ENCODE measurements at places on chromosomes 2 and 18.
A peak's percentile ranks its signal among the peaks of the same experiment; 100 is the strongest.

- DNase-seq = no peak
These were observed 167.3 kb upstream of the HS6ST1 start for GRCh38 chr2:128485761-128486639.

DNA sequence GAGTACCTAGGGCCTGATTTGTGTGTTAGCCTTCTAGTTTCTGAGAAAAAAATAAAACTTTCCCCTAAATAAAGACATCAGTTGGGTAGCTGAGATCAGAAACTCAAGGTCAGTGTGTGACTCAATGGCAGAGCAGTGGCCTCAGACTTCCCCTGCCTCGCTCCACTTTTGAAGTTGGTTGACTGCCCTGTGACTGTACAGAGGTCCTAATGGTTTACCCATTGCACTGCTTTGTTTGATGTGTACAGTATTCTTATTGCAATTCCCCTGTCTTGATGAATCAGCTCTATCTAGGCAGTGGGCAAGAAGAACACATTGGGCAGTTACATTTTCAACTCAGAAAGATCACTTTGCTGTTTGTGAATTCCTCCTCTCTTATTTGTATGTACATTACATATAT lies 315.7 kb downstream of the KCNS3 start:
- DNase-seq = no peak

- no peak for DNase-seq
These were observed 175.3 kb downstream of the RAB3GAP1 start for GRCh38 chr2:135227386-135227785.

DNA sequence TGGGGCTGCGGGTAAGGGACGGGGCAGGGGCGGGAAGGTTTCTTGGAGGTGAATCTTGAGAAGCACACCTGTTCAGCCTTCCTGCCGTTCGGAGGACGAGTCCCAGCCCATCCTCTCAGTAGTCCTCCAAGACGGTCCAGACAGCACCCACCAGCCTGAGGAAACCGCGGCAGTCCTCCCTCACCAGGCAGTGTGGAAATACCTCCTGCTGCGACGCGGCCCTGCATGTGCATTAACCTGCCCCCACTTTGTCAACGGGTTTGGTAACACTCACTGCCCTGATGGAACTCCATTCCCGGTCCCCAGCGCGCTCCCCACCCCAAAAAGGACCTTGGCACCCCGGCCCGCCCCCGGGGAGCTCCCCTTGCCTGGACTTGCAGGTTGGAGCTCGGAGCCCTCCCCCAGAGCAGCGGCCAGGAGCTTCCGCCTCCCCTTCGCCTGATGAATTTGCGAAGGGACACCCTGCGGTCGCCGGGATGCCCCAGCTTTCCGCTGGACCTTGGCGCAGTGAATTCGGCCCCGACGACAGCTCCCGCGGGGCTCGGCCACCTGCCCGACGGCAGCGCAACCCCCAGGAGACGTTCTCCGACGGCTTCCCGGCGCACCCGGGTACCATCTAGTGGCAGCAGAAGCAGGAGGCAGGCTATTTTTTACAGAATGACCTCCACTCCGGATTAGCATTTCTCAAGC lies 31.5 kb downstream of the ACVR1C start:
- peak; percentile 50 for DNase-seq

DNA sequence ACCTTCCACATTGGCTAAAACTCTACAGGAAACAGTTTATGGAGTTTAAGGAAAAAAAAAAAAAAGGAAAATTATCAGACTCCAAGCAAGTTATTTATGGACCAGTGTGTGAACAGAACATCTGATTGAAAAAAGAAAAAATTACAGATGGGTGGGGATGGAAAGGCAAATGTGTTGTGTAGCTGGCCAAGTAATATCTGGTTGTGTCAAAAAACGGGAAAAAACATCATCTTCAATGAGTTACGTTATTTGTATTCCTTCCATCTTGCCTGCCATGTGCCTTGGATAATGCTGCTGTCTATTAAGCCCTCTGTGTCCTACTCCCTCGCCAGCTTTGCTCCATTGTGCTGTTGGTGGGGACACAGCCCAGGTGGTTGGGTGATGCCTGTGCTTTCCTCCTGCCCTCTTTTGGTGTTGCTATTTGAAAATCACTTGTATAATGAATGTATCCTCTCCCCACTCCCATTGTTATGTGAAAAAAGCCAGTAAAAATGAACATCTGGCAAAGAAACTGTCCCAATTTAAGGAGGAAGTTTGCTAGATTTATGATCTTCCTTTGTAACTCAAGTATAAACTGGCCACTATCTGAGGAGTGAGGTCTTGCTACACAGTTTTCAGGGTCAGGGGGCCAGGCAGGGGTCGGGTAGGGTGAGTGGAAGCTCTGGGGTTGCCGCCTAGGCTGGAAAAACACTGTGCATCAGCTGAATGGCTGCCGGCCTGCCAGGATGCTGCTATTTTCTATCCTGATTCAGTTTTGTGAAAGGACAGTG lies 155.9 kb downstream of the FMNL2 start:
- no peak for DNase-seq

DNA sequence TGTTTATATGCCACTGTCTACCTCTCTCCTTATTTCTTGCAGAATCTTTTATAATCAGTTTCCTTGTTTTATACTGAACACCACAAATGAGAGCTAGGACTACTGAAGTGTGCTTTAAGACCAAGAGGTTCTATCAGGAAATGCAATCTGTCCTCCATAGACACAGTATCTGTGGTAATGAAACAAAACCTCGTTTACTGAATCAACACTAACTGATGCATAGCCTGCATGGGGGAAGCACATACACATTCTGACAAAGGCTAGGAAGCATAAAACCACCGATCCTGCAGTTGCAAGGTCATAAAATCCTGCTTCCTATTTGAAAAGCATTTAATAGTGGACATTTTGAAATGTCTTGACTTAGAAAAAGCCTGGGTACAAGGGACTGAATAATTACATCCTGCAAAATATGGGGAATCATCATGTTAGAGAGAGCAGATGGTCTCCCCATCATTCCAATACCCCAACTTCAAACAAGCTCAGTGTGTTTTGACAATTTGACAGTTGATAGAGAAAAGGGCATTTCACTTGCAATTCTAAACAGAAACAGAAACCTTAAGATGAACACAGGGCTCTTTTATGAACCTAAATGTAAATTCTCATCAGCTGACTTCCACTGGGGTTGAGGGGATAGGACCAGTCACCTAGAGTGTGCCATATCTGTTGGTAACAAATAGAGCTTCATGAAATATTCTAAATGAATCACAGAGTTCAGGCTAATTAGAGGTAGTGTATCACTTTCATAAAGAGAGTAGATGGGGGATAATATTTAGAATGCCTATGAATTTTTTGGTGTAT lies 1845.6 kb upstream of the PIK3C3 start:
- no peak for DNase-seq

- DNase-seq = no peak
These were observed 10.2 kb downstream of the NEDD4L start for GRCh38 chr18:58054041-58054781.

DNA sequence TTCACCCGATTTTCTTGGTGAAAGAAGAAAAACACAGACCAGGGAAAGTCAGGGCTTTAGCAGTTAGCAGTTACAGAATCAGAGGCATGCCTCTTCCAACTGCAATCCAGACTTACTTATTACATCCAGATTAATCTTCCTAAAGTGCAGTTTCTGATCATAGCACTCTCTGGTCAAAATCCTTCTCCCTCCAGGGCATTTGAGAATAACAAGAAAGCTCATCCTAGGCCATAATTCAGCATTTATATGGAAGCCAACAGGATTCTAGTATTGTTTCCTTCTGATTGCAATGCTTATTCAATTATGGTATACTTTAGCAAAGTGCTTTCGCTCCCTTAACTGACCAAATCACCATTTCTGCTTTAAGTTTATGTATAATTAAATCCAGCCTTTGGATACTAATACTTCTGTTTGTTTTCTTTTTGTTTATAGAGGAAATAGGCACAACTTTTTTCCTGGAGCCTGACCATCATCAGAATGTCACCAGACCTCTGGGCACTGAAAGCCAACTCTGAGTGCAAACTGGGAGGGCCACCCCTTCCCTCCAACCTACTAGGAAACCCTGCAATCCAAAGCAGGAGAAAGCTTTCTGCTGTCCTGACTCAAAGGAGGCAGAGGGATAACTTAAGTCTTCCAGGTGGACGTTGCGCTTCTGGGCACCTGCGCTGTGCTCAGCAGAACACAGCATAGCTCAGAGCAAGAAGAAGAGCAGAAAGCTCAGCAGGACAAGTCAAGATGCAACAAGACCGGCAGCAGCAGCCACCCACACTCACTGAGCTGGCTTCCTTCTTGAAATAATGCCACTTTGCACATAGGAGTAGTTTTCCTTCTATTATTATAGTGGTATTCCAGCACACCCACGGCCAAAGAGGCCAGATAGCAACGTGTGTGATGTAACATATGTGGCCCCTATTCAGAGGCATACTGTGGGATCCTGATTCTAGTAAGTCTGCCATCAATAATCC lies 99.3 kb downstream of the STK39 start:
- DNase-seq = no peak

GRCh38 chr18:27862041-27862682 lies 314.8 kb downstream of the CDH2 start:
- no peak for DNase-seq

DNA sequence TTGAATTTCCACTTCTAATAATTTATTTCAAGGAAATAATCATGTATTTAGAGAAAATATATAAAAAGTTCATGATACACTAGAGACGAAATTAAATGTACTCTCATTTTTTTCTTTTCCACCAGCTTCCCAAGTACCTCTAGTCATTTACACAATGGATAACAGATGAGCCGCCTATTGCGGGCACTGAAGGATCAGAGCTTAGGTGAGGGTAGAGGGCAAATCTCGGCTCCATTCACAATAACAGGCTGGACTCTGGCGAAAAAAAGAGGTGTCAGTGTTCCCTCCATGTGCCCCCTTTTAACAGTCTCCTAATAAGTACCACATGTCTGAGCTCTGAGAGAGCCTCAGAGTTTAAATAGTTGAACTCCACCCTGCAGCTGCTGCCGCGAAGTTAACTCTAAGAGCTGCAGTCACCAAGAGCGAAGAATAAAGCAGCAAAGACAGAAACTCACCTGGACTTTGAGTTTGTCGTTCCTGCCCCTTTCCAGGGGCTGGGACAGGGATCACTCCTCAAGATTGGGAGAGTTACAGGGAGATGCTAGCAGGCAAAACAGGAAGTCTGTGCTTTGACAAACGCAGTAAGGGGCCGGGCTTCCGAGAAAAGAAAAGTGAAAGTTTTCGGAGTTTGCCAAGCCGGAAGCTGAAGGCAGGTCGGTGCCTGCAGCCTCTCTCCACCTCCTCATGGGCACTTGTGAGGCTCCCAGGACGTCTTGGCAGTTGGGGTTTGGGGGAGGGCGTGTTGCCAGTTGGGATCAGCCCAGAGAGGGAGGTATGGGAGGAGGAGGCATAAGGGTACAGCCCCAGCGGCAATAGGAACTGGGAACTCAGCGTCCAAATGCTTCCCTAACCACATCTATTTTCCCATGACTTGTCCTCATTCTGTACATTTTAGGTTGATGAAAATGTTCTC lies at the start of gene SP110:
Gene SP110, minus strand, starts transcription at position 566 of the 913 bp plus-strand sequence. CDS start 3,057 bp downstream, outside the sequence.
- peak; percentile 53 for DNase-seq

DNA sequence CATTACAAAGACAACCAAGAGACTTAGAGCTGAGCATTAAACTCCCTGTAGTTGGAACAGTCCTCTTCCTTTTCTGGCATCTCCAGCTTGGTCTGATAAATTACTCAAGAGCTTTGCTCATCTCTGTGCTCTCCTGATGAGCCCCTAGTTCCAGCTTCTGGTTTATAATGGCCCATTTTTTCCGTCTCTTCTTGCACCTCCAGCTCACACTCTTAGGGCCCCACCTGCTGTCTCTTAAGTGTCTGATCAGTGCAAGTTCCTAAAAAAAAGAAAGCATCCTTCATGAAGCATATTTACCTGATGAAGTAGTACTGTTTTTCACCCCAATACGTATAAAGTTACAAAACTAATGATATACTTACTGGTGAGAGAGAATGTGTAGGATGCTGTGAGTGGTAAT lies 822.9 kb downstream of the RNF144A start:
- no peak for DNase-seq

- no peak for DNase-seq
These were observed 77.4 kb downstream of the RNF144A start for GRCh38 chr2:6994536-6995128.

DNA sequence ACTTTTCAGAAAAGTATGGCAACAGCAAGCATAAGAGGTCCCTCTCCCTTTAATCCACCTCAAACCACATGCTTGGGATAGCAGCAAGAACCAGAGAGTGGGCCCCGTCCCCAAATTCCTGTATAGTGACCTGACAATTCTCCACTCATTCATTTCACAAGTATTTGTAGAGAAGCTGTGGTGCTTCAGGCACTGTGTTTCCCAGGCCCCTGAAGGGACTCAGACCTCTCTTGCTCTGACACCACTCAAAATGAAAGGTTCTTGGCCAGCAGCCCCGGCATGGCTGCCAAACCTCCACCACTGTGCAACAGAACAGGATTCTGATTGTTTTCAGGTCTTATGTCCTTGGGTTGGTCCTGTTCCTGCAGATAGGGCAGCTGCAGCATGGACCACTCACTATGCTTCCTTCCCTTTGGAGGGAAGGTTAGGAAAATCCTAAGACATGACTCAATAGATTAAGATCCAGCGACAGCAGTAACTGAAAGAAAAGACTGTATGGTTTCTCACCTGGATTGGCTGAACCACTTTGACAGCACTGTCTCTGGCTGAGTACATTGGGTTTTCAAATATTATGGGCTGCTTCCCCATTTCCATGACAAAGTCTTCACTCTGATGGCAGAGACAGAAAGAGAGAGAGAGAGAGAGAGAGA lies 67.6 kb downstream of the DHRS9 start:
- no peak for DNase-seq

DNA sequence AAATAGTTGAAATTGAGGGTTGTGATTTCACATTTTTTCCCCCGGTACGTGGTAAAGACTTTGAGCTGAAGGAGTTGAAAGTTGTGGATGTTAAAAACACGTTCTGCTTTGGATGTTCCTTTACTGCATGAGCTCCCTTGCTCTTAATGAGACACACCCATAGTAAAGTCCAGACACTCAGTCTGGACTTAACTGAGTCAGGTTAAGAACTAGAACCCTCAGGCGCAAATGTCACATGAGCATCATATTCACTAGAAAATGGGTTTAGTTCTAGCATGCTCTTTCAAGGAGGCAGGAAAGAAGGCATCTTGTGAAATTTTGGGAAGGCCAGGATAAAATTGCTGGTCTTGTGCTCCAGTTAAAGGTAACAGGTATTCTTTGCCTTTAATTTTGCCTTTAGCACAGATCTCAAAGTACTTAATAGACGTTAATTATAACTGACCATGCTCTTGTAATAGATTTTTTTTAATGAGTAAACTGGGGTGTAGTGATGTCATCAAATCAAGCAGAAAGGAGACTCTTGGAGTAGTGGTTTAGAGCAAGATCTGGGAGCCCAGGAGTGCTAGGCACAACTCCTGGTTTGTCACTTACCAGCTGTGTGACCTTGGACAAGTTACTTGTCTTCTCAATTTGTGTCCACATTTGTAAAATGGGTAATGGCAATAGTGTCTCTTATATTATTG lies 20.6 kb downstream of the ITGA6 start:
- DNase-seq = no peak

- DNase-seq = no peak
These were observed 17.6 kb upstream of the CD28 start for GRCh38 chr2:203688798-203689197.

GRCh38 chr2:120381661-120382060 lies 35.7 kb downstream of the INHBB start:
- DNase-seq = no peak
